ENCODE measurements at places on chromosomes 2 and 18.

- no peak overlapping the region for H3K27ac ChIP-seq
- H3K4me1 ChIP-seq, result no peaks in the 10 kb centered on the region
- H3K36me3 ChIP-seq, result no peaks in the 10 kb centered on the region
- no peak overlapping the region for H3K4me3 ChIP-seq
Measured at GRCh38 chr2:126645211-126645618, 10.7 kb upstream of the GYPC start.

DNA sequence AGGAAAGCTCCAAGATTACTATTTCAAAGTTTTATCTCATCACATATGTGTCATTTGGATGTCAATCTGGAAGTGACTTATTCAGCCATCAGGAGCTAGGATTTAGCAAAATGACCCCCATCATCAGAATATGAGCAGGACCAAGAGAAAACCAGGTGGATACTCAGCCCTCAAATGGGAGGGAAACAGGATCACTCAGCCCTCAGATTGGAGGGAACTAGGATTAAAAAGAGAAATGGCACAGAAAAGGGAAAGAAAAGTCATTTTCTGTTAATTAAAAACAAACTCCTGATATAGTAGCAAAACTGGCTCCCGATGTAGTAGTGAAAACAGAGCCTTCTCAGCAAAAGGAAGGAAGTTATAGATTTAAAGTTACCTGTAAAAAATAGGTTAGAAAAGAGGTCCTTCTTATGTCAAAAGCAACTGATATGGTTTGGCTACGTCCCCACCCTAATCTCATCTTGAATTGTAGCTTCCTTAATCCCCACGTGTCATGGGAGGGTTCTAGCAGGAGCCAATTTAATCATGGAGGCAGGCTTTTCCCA is 69.0 kb upstream of the MYCN start:
- no peaks in the 10 kb centered on the region for H3K27me3 ChIP-seq
- no peak overlapping the region for H3K27ac ChIP-seq
- no peaks in the 10 kb centered on the region for H3K4me1 ChIP-seq
- no peaks in the 10 kb centered on the region for H3K36me3 ChIP-seq
- DNase-seq, result no peak
- H3K4me3 ChIP-seq, result no peak overlapping the region

DNA sequence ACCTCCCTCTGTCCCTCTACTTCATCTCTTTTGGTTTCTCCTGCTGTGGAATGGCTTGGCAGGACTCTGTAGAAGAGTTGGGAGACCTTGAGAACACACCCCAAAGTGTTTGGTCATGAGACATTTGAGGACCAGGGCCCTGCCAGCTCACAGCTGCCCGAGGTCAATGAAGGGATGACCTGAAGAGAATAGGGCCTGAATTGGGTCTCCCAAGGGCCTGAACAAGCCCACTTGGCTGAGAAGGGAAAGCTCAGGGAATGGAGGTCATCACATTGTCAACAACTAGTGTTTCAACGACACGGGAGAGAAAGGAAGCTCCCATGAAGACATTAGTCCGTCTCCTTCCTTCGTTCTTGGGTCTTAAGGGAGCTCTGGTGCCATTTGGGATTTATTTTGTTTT is 52.8 kb downstream of the TTC32 start:
- no peak overlapping the region for H3K4me3 ChIP-seq
- H3K27ac ChIP-seq, result no peak overlapping the region
- H3K36me3 ChIP-seq, result no peaks in the 10 kb centered on the region
- H3K27me3 ChIP-seq, result peaks cover 25% of the 10 kb centered on the region
- no peaks in the 10 kb centered on the region for H3K4me1 ChIP-seq
- no peak for DNase-seq

- no peak for DNase-seq
- no peaks in the 10 kb centered on the region for H3K4me1 ChIP-seq
- H3K27me3 ChIP-seq, result no peaks in the 10 kb centered on the region
Measured at GRCh38 chr18:69882965-69883668, 64.6 kb downstream of the CD226 start.

- no peak overlapping the region for H3K4me3 ChIP-seq
- H3K4me1 ChIP-seq, result peaks cover 17% of the 10 kb centered on the region
- no peak for DNase-seq
- peaks cover 16% of the 10 kb centered on the region for H3K36me3 ChIP-seq
- H3K27ac ChIP-seq, result no peak overlapping the region
Measured at GRCh38 chr2:196172951-196173350, 1.6 kb upstream of the STK17B start.

DNA sequence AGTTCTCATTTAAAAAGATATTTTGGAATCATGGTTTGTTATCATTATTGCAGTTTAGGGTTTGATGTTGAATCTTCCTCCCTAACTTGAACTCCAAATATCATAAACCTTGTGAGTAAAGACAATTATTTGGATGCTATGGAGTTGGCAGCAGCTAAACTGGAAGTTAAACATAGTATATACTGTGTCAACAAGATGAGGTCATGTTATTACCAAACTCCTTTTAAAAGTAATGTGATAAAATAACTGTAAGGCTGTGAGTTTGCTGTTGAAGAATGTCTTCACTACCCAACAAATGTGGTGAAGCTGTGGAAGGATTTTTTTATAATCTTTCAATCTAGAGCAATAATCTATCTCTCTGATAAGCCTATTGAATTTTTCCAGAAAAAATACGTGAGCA is 16.0 kb downstream of the DNAH6 start:
- DNase-seq, result no peak
- no peaks in the 10 kb centered on the region for H3K36me3 ChIP-seq
- peaks cover 14% of the 10 kb centered on the region for H3K27me3 ChIP-seq
- no peak overlapping the region for H3K27ac ChIP-seq
- H3K4me3 ChIP-seq, result no peak overlapping the region

DNA sequence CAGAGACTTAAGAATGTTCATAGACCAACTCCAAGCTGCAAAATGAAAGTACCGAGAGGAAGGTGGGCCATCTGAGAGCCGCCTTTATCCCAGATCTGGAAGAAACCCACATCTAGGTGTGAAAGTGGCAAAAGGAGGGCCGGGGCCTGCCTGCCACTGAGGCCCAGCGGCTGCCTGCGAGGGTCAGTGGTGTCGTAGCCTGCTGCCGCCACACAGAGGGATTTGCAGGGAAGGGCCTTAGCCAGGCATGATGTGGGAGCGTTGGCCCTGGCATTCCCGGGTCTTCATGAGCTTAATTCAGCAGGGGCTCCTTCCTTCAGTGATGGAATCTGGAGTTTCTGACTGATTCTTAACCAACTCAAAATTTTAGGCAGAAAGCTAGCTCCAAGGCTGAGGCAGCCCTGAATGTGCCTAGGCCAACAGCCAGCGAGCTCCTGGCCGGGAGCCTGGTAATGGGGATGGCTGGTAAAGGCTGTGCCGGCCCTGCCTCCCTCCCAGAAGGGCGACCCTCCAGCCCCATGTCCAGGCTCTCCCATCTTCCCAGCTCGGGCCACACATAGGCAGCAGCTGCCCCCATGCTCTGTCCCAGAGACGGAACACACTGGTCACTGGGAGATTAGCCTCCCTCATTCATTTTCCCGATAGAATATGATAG is 230.1 kb downstream of the AGAP1 start:
- no peak for DNase-seq
- no peak overlapping the region for H3K4me3 ChIP-seq
- no peaks in the 10 kb centered on the region for H3K36me3 ChIP-seq
- no peak overlapping the region for H3K27ac ChIP-seq

- H3K27ac ChIP-seq, result no peak overlapping the region
- H3K4me1 ChIP-seq, result no peaks in the 10 kb centered on the region
- no peak for DNase-seq
- H3K27me3 ChIP-seq, result no peaks in the 10 kb centered on the region
Measured at GRCh38 chr2:119350311-119350998, 16.2 kb downstream of the C2orf76 start.

DNA sequence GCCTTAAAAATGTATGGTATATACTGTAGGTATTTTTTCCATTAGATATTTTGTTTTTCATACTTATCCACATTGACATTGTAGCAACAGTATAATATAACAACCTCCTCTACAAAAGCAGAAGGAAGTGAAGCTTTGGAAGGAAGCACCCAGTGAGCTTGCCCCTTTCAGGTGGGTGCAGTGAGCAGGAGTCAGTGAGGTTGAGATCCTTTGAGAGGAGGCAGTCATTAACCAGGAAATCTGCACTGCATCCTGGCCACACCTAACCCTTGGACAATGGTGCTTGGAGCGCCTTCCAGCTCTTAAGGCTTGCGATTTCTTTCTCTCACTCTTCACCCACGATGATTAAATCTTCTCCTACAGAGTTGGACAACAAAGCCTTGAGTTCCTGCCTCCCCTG is 13.9 kb downstream of the IL37 start:
- peaks cover 19% of the 10 kb centered on the region for H3K4me1 ChIP-seq
- DNase-seq, result no peak
- H3K4me3 ChIP-seq, result no peak overlapping the region
- peaks cover 14% of the 10 kb centered on the region for H3K27me3 ChIP-seq
- H3K36me3 ChIP-seq, result peaks cover 2% of the 10 kb centered on the region

- no peaks in the 10 kb centered on the region for H3K4me1 ChIP-seq
- no peaks in the 10 kb centered on the region for H3K36me3 ChIP-seq
- H3K27ac ChIP-seq, result no peak overlapping the region
- H3K27me3 ChIP-seq, result no peaks in the 10 kb centered on the region
Measured at GRCh38 chr2:59779571-59779970, 773.9 kb downstream of the BCL11A start.

DNA sequence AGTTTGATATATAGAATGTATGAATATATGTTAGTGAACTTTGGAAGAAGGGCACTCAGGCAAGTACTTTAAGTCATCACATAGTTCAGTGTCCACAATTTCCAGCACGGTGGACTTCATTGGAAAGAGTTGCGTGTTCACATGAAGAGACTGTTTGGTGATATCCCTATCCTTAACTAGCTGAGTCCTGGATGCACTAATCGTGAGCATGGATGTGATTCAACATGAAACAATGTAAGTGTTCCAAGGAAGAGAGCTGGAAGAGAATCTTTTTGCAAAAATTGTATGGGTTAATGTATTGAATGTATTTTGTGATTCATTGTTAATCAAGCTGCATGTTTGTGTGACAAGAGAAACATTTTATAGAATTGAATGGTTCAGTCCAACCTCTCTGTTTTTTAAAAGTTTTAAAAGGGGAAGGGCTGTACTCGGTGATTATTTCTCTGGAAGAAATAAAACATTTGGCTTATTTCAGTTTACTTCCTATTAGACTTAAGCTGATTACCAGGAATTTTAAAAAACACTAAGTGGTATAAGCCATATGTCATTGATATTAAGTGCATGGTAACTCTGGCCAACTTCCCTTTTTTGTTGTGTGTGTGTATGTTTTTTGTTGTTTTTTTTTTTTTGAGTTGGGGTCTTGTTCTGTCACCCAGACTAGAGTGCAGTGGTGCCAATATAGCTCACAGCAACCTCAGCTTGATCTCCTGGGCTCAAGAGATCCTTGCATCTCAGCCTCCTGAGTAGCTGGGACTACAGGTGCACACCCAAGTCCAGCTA is 8.6 kb downstream of the XRCC5 start:
- peaks cover 65% of the 10 kb centered on the region for H3K4me1 ChIP-seq
- peak overlapping the region; percentile 39 for H3K4me3 ChIP-seq
- H3K27me3 ChIP-seq, result peaks cover 2% of the 10 kb centered on the region
- peak overlapping the region; percentile 71 for H3K27ac ChIP-seq

DNA sequence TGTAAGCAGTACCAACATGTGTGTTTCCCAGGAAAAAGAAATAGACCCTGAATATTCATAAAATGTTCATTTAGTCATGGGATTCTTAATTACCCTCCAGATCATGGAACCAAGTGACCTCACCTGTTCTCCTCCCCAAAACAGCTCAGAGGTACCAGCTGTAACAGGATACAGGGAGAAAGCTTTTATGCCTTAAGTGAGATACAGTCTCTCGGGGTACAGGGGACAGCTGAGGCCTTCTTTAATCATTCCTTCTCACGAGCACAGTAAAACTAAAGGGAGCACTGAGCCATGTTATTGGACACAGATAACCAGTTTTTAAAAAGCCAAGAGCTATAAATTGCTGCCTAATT is 16.6 kb downstream of the EPHA4 start:
- H3K4me3 ChIP-seq, result no peak overlapping the region
- H3K27ac ChIP-seq, result no peak overlapping the region
- peaks cover 24% of the 10 kb centered on the region for H3K4me1 ChIP-seq
- H3K27me3 ChIP-seq, result no peaks in the 10 kb centered on the region

DNA sequence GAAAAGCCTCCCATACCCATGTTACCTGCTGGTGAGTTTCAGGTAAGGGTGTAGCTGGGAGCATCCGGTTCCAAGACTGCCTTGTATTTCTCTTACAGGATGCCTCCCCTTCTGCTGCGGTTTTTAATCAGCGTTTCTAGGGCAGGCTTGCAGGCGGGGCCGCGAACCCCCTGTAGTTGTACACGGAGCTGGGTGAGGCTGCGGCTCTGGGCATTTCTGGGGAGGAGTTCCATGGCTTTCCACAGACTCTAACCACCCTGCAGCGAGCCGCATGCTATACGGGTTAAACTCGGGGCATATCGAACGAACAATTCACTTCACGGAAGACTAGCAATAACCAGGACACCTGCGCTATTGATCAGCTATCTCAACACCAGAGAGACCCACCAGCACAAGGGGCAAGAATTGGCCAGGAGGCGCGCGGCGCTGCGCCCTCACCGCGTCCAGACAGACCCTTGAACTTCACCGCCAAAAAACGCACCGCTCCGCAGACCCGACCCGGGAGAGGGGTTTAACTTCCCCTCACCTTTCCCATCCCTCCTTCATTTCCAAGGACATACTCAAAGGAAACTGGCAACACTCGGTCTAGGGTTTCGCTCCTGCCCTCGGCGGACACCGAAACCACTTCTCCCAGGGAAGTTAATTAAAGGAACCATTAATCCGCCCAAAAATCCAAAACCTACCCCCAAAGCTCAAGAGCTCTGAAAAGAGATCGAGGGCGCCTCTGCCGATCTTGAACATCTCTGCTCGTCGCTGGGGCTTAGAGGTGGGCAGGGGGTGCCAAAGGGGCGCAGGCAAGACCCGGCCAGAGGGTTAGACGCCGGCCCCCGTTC is 909 bp downstream of the TGFA start:
- no peak overlapping the region for H3K27ac ChIP-seq
- peaks cover 41% of the 10 kb centered on the region for H3K27me3 ChIP-seq
- DNase-seq, result no peak
- peak overlapping the region; percentile 33 for H3K4me3 ChIP-seq

DNA sequence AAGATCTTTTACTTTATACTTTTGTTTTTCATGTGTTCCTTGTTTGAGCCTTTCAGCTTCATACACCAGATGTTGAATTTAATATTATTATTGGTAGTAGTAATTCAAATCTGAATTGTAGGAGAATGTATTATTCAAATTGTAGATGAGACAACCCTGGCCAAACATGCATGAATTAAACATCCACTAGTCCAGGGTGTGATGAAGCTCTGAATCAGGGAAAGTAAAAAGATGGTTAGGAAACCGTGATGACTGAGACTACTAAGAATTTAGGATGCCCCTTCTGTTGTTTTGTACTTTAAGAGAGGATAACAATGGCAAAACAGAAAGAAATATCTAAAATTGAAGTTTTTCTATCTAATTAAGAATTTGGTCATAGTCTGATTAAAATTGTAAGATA is 227.8 kb upstream of the CDH2 start:
- H3K27ac ChIP-seq, result no peak overlapping the region
- peaks cover 15% of the 10 kb centered on the region for H3K4me1 ChIP-seq
- no peak overlapping the region for H3K4me3 ChIP-seq

GRCh38 chr18:45275367-45276113 is 339.7 kb upstream of the SLC14A2 start:
- no peaks in the 10 kb centered on the region for H3K36me3 ChIP-seq
- H3K27me3 ChIP-seq, result peaks cover 9% of the 10 kb centered on the region
- H3K4me3 ChIP-seq, result no peak overlapping the region
- H3K4me1 ChIP-seq, result no peaks in the 10 kb centered on the region
- no peak overlapping the region for H3K27ac ChIP-seq
